ENCODE measurements at places on chromosomes 2 and 18.

GRCh38 chr2:235810252-235810651 is 316.4 kb downstream of the AGAP1 start:
- DNase-seq = no peak

DNA sequence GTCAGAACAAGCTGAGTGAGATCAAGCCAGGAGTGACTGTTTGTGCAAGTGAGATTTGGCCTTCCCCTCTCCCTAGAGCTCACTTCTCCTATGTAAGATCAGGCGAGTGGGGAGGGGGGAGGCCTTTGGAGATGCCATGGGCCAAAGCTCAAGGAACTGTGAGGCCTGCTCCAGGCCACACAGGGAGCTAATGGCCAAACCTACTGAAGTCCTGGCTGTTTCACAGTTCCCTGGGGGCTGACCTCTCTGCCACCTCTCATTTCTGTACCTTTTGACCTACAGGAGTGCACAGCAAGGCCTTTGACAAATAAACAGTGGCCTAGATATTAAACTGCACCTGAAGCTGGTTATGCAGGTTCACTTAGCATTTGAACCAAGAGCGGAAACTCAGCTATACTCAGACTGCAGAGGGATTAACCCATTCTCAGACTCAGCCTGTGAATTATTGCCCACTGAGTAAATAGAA is 235.0 kb upstream of the NT5C1B start:
- no peak for DNase-seq

DNA sequence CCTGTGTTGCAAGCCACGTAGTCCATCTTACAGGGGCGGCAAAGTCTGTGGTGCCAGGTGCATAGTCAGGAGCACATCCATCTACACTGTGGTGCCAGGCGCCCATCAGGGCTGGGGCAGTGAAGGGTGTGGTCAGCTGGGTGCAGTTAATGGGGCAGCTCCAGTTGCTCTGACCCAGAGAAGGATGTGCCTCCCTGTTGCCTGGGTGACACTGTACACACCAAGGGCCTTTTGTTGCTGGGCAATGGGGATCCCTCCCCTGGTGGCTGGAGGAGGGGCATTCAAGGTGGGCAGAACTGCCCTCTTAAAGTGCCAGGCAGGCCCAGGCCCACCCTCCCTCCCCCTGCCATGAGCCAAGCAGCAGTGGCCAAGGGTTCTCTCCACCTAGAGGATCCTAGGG is 28.3 kb upstream of the IMP4 start:
- DNase-seq = no peak

- no peak for DNase-seq
Measured at GRCh38 chr2:31372097-31372496, 42.4 kb downstream of the XDH start.

DNA sequence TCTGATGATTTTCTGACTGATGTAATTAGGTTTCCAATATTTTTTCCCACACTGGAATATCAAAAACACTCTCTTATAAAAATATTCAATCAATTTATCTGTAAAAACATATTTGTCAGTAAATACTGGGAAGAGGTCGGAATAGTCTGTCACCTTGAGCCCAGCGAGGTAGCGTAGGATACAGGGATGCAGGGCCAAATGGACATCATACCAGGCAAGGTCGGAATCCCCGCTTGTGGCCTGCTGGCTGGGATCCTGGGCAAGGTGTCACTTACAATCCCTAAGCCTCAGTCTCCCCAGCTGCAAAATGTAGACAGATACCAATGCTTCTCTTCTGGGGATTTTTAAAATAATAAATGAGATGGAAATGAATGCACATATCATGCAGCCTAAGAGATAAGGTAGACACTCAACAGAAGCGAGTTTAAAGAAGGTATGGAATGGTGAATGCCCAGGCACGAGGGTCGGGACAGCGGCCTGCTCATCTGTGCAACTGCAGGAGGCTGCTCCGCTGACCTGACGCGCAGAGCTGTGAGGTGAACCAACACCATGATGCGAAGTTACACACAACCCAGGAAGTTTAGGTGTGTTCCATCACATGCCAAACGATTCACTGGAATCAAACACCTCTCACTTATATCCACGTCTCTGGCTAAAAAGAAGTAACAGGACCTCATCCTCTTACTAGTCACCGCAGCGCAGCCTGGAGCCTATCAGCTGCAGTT is 98.2 kb downstream of the EIPR1 start:
- DNase-seq = no peak

DNA sequence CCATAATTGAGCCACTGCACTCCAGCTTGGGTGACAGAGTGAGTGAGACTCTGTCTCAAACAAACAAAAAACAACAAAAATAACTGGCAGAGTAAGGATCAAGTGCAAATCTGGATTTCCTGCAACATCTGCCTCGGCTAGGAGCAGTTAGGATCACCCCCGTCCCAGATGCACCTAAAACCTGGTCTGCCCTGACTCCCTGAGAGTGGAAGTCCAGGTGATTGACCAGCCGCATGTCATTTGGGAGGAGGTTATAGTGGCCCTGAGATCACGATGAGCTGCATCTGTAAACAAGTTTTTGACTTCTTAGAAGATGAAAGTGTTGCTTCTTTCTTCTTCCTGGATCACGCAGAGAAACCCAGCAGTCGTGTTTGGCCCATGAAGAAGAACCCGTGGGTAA is 5.0 kb upstream of the ESPNL start:
- DNase-seq = no peak

GRCh38 chr2:215921895-215922294 is 91.5 kb downstream of the MREG start:
- DNase-seq = peak; percentile 71

- no peak for DNase-seq
Measured at GRCh38 chr18:64674694-64675093, 525.8 kb upstream of the LINC00305 start.

DNA sequence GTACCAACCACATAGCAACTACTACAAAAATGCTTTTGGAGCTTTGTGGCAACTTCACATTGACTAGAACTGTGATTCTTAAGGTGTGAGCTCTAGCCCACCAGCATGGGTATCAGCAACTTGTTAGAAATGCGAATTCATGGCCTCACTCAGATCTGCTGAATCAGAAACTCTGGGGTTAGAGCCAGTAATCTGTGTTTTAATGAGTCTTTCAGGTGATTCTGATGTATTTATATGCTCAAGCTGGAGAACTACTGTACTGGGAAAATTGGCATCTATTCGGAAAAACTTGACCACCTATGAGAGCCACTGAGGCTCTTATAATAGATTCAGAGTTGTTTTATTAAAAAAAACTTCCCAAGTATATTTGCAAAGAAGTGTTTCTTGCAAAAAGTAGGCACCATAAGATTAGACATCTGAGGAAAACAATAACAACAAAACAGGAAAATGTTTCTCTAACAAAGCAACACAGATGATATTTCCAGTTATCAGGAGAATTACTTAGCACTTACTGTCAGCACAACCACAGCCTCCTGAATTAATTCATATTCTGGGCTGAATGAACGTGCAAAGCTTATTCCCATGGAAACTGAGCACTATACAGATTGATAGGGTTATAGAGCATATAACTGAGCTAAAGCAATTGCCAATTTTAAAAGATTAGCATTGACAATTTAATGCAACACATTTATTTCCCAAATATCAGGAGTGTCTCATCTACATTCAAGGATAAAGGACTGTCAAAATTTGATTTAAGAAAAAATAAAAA is 71.6 kb downstream of the NCKAP5 start:
- DNase-seq = no peak

DNA sequence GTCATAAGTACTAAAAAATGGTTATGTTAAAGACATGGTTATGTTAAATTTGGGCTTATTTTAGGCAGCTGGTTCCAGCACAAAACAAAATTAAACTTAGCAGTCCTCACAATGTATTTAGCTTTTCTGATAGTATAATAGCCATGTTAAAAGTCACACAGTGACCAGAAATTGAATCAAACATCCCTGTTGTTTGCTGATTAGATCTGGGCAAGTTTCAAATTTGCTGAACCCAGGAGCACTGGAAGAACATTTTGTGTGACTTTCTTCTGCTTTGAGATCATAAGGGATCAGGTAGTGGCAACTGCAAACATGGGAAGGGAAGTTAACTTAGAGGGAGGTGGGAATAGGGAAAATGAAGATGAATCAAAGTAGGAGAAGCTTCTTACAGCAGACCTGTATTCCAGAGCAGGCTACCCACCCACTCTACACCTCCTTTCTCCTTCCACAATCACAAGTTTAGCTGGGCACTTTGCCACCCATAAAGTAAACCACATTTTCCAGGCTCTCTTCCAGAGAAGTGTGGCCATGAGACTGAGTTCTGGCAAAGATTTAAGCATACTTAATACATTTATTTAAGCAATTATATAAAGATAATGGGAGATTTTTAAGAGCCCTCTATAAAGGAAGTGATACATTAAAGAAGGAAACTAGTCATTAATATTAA is 616.1 kb upstream of the LRATD1 start:
- peak; percentile 38 for DNase-seq

Measured in HS-27A (cell line).